ENCODE measurements at places on chromosomes 7 and 10.
A peak's percentile ranks its signal among the peaks of the same experiment; 100 is the strongest.

GRCh38 chr10:5447056-5447455 is 34.7 kb downstream of the NET1 start:
- H3K27ac ChIP-seq: peak overlapping the region; percentile 67
- H3K27me3 ChIP-seq: no peaks in the 10 kb centered on the region
- DNase-seq: no peak

GRCh38 chr7:24419077-24419476 is 135.1 kb downstream of the NPY start:
- H3K4me1 ChIP-seq: no peaks in the 10 kb centered on the region
- no peaks in the 10 kb centered on the region for H3K27me3 ChIP-seq
- no peak overlapping the region for H3K4me3 ChIP-seq
- DNase-seq: no peak
- H3K36me3 ChIP-seq: no peaks in the 10 kb centered on the region

DNA sequence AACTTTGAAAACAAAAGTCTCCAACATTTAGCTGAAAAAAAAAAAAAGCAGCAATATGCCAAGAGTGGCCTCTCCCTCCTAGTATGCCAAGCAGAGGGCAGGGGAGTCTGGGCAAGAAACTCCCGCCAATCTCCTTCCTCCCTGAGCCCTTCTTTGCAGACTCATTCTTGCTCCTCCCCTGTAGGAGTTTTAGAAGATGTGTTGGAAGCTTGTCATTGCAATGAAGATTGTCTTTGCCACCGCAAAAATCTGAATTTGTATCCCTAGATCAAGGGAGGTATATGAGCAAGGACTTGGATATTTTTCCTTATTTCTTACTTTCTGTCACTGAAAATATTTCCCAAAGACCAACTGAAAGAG is 2.6 kb upstream of the TNS3 start:
- DNase-seq: no peak
- H3K4me3 ChIP-seq: no peak overlapping the region
- peaks cover 26% of the 10 kb centered on the region for H3K27me3 ChIP-seq
- peaks cover 20% of the 10 kb centered on the region for H3K4me1 ChIP-seq

DNA sequence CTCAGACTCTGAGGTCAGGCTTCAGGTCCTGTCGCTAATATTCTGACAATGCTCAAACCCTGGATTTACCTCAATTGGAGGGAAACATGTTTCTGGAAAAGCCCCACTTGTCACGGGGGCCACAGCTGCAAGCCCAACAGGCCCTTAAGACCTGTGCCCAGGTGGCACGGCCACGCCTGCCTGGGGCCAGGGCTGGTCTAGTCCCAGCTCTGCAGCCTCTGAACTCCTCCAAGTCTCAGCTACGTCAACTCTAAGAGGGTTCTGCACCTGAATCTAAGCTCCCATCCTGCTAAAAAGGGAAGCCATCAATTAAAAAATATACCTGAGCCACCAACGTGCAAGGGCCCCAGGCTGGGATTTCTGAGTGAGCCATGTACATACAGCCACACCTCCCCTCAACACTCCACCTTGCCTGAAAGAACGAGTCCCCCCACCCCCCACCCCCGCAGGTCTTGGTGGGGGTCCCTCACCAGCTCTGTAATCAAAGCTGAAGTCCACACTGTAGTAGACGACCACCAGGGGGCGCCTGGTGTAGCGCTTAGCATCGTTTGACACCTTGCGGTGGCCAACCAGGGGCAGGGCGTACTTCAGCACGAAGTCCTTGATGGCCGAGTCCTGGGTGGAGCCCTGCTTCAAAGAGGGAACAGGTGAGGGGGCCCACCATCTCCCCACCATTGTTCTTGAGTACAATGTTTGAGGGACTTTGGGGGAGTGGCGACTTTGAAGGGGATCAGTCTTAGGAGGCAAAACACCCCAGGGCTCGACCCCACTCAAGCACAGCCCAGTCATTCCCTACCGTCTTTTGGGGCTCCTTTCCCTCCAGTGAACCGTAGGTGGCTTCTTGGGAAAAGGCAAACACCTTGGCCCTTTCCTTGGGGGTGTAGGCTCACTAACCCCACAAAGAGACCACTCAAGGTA is 22.6 kb downstream of the PDIA4 start:
- peaks cover 100% of the 10 kb centered on the region for H3K36me3 ChIP-seq
- H3K4me3 ChIP-seq: no peak overlapping the region

GRCh38 chr10:132329565-132330485 is 2.2 kb upstream of the LRRC27 start:
- no peaks in the 10 kb centered on the region for H3K36me3 ChIP-seq
- peaks cover 21% of the 10 kb centered on the region for H3K4me1 ChIP-seq
- H3K4me3 ChIP-seq: peak overlapping the region; percentile 92
- no peaks in the 10 kb centered on the region for H3K27me3 ChIP-seq
- DNase-seq: no peak
- peak overlapping the region; percentile 72 for H3K27ac ChIP-seq

DNA sequence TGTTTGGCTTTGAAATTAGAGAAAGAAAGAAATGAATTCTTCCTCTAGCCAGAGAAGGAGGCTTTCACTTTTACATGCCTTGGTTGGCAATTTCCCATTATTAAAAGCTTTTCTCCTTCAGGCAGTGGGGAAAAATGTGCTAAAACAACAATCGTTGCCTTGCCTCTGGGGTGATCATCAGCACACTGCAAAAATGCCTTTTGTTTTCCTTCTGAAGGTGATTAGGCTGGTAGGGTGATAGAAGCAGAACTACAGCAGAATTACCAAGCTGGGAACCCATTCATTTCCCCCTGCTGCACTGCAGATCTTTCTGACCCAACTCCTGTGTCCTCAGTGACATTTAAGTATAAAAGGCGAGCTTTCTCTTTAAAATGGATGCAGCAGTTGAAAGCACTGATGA is 22.2 kb downstream of the ANK3 start:
- no peaks in the 10 kb centered on the region for H3K27me3 ChIP-seq
- no peaks in the 10 kb centered on the region for H3K4me1 ChIP-seq

DNA sequence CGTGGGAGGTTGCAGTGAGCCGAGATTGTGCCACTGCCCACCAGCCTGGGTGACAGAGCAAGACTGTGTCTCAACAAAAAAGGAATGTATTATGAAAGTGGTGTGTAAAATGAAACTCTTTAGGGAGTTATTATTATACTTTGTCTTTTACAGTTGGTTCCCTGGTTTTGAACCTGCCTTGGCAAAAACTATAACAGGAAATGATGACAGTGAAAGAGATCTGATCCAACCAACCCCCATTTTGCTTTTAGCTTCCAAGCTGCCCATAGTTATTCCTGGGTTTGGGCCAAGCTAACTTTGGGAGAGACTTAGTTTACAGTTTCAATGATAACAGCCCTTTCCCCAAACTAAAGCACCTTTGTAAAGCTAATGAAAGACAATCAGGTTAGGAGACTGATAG is 34.1 kb upstream of the NMT2 start:
- H3K27ac ChIP-seq: no peak overlapping the region
- H3K36me3 ChIP-seq: no peaks in the 10 kb centered on the region
- DNase-seq: no peak
- no peak overlapping the region for H3K4me3 ChIP-seq

DNA sequence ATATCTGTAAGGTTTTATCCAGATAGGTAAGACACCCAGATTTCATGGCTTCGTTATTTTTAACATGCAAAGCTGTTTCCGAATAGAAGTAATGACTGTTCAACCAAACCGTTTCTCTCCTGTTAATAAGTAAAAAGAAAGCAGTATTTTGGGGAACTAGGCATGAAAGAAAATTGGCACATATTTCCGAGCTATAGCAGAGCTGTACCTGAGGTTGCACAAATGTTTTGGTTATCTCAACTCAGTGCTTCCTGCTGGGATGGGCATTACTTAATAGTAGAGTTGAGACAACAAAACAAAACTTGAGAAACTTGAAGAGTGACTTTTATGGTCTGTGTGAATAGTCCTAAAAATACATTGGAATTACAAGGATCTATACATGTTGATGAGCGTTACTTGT is 564.3 kb upstream of the SORCS1 start:
- no peak for DNase-seq
- no peaks in the 10 kb centered on the region for H3K36me3 ChIP-seq
- no peak overlapping the region for H3K4me3 ChIP-seq
- H3K27ac ChIP-seq: no peak overlapping the region

DNA sequence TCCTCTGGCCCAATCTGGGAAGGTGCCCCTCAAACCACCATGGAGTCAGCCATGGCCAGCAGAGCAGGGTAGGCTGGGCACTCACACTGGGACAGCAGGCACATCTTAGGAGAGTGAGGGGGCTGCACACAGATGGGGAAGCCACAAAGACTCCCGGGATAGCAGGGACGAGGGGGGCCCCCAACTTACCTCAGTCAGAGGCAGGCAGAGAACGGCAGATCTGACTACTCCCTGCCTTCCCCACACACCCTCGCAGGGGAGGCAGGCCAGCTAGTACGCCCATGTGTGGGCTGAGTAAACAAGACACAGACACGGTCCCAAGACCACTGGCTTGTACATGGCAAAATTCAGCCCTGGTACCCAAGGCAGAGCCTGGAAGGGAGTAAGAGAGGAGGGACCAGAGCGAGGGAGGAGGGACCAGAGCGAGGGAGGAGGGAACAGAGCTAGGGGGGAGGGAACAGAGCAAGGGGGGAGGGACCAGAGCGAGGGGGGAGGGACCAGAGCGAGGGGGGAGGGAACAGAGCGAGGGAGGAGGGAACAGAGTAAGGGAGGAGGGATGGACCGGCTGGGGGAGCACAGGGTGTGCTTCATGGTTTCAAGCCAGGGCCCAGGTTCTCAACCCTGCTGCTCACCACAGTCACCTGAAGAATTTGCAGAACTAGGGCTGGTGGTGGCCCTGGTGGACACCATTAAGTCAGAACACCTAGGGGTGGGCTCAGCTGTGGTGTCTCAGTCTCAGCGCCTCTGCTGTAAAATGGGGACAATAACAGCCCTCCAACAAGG is 73.8 kb downstream of the RGS10 start:
- H3K27me3 ChIP-seq: peaks cover 11% of the 10 kb centered on the region
- H3K27ac ChIP-seq: no peak overlapping the region
- H3K36me3 ChIP-seq: no peaks in the 10 kb centered on the region

- H3K36me3 ChIP-seq: no peaks in the 10 kb centered on the region
- H3K4me1 ChIP-seq: no peaks in the 10 kb centered on the region
- no peaks in the 10 kb centered on the region for H3K27me3 ChIP-seq
- no peak for DNase-seq
- H3K4me3 ChIP-seq: no peak overlapping the region
Measured at GRCh38 chr10:79017882-79018520, 50.8 kb upstream of the ZMIZ1 start.

Data from left lung (tissue), 14 donors.